HCEC 1CT (cell line): ENCODE measurements at places on chromosomes 12 and 14.

DNA sequence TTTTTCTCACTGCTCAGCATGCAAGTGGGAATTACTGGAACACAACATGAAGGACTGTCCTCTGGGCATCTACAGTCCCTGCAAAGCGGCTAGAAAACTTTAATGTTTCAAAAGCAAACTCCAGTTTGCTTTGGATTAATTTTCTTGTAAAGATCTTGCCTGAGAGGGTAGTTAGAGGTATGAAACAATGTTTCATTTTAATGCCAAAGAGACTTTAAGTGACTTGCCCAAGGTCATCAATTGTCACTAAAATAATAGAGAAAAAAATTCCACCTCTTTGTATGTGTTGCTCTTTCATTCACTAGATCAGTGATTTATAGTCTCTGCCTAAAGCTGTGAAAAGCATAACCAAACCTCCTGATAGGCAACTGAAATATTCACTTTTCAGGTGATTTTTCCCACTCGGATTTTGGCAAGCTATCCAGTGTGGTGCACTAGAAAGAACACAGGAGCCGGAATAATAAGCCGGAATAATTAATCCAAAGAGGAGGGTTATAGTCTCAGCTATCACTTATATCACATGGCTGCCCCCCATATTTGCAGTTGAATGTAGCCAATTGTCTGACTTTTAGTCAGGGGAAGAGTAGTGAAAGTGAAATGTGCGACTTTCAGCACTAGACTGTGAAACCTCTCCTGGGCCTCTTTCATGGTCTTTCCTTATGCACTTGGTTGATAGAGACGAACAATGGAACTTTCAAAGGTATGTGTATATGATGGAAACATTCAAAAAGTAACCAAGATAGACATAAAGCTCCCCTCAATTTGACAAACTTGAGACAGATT lies 107.7 kb downstream of the SLC6A15 start:
- DNase-seq, result no peak

GRCh38 chr12:102793921-102794320 lies 123.1 kb downstream of the PAH start:
- no peak for DNase-seq

- DNase-seq, result no peak
These were observed 215.0 kb upstream of the USP15 start for GRCh38 chr12:62045211-62045610.

DNA sequence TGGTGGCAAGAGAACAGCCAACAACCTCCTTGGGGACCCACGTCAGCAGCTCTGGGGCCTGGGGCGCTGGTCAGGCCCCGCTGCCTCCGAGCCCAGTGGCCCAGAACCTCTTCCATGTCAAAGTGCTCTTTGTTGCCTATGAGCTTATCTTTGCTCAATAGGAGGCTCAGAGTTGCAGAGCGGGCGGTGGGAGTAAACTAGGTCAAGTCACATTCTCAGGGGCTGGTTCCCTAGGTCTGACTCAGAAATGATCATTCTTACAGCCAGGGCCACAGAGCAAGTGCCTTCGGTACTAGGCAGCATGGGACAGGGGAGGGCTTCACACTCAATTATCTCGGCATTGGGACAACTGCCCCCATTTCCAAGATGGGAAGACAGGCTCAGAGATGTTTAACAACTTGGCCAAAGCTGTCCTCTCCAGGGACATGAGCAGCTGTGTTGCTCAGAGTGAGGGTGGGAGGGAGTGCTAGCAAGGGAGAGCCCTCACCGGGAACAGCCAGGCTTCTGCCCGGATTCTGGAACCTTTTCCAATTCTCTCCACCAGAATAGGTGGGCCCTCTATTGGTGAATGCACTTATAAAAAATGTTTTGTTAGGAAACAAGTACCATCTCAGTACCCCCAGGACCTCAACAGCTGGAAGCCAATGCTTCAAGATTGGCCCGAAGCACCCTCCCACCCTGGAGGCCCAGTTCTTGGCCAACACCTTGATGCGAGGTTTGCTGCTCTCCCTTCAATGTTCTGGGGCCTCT lies 11.9 kb downstream of the SLC25A29 start:
- no peak for DNase-seq

DNA sequence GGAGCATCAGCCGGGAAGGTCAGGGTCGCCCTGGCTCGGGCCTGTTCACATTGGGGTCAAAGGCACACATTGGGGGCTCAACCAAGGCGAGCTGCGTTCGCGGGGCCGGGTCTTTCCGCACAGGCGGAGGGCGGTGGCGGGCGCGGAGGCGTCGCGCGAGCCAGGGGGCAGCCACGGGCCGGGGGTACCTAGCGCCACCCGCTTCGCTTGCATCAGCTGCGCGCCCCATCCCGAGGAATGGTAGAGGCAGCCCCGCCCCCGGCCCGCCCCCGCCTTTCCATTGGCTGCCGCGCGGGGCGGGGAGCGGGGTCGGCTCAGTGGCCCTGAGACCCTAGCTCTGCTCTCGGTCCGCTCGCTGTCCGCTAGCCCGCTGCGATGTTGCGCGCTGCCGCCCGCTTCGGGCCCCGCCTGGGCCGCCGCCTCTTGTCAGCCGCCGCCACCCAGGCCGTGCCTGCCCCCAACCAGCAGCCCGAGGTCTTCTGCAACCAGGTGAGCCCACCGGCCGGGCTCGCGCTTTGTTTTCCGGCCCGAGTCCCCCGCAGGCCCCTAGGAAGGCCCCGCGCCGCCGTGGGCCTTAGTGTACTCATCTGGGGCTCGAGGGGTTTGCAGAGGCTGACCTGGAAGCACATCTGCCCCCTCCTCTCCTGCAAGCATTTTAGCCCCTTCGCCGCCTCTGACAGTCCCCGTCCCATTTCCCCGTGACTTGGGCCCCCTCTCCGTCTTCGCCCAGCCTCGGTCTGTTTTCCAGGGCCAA lies at the start of gene ALDH2:
Gene ALDH2 (plus strand): TSS at position 326 of the 754 bp plus-strand sequence. CDS start 50 bp downstream, at position 376.
- DNase-seq, result peak; percentile 20
